NCI-H460 (cell line): ENCODE measurements at places on chromosomes 2 and 18. TPM values are rescaled to one million over a fixed set of nuclear protein-coding genes. Genes with fewer than 3 reads are reported as not detected.

The KIAA2012 gene
- not detected in 2 replicates for total RNA-seq

DNA sequence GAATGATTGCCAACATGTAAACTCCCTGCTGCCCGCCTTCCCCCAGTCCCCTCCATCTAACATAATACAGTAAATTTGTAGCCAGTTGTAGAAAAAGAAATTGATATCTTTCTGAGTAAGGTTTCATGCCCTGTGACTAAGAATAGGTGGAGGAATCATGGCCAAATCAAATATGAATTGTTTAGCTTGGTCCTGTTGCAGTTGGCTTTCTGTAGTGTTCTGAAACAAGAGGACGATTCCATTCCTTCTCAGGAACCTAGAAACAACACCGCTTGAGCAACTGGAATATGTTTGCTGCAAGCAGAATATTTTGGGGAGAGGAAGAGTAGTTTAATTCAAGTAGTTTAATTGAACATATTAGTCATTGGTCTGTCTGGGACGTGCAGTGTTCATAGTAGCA is 7.0 kb upstream of the DRC1 start:
- no peak for DNase-seq

DNA sequence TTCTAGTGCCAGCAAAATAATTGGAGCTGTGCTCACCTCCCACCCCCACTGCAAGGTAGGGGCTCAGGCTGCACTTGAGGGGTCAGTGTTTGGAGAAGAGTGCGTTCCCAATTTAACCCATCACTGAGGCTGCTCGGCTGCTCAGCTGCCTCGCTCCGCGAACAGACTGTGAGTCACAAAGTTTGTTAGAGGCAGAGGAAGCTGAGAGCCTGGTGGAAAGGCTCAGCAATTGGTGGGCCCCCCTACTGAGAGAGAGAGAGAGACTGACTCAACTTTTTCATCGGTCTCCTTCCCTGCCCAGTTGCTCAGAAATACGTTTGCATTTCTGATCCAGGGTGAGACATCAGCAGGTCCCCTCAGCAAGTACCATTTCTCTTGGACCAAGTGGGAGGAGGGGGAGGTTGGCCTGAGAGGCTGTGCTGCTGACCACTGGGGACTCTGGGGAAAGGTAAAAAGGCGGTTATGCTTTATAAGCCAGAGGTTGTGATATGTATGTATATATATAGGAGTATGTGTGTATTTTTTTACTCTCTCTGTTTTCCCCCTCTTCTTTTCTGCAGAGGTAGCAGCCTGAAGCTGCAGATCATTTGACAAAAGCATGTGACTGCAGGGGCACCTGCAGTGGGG is 1.5 kb downstream of the EFR3B start:
- no peak for DNase-seq

The OSBPL1A gene
- total RNA-seq = 23.6 and 25.2 TPM in 2 replicates

DNA sequence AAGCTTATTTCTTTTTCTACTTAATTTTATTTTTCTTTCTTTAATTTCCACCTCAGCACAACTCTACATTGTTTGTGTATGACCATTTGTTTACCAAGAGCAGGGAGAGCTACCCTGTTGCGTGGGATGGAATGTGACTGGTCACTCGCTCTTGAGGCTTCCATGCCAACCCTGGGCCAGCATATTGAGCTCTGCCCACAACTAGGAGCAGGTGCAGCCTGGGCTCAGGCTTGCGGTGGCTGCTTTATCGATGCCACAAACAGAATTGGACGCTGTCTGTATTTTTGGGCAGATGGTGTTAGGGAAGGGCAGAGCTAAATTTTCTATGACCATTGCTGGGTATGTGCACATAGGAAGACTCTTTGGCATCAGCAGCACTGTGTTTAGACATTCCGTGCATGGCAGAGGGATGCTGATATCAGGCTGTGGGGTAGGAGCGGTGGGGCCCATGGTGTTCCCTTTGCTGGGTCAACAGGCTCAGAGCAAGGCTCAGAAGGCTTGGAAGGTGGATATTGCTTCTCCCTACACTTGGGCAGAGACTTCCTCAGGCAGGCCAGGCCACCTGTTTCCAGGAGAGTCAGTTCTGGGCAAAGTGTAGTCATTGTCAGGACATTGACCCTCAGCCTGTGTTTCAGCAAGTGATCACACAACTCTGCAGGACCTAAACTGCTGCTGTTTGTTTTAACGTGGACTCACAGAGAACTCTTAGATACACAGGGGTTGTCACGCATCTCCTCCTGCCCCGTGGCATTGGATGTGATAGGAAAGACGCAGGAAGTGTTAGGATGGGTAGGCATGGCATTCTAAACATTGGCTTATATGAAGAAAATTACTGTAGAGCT is 40.2 kb downstream of the TMEM182 start:
- no peak for DNase-seq

DNA sequence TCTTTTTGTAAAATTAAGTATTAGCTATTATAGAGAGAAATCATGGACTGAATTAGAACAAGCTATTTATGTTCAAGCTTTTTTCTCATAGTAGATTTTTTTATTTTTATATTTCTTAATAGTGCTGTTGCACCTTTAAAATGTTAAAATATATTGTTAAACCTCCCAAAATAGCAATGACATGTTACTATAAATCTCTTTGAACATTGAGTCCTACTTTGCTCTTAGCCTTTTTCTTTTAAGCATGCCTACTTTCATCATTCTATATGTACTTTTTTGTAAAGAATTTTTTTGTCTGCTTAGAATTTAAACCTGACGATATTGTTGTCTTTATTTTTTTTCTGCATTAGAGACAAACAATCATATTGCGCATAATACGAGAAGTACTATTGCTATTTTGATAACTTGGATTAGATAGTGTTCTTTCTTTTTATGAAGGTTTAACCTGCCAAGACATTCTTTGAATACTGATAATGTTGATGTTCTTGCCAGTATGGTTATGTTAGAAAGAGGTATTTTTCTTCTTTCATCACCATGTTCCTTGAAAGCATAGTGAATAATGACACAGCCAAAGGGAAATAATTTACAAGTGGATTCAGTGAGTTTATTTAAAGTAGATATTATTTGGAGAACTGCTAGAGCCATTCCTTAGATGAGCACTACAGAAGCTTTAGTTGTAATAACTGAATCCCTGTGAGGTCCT is 40.6 kb downstream of the PMS1 start:
- DNase-seq = no peak

The GALNT14 gene
- total RNA-seq = 21.8 and 24.5 TPM in 2 replicates

The TMEM247 gene
- total RNA-seq = not detected in 2 replicates

The TXNDC2 gene
- 0.10 and 0.17 TPM in 2 replicates for total RNA-seq

The UGT1A3 gene
- not detected in 2 replicates for total RNA-seq

The SIX2 gene
- 0.15 TPM in 1 of 2 replicates, not detected in the other for total RNA-seq

GRCh38 chr2:74689671-74690070 is 35.6 kb downstream of the SEMA4F start:
- DNase-seq = no peak

The LYPD6 gene
- 5.5 and 5.6 TPM in 2 replicates for total RNA-seq

DNA sequence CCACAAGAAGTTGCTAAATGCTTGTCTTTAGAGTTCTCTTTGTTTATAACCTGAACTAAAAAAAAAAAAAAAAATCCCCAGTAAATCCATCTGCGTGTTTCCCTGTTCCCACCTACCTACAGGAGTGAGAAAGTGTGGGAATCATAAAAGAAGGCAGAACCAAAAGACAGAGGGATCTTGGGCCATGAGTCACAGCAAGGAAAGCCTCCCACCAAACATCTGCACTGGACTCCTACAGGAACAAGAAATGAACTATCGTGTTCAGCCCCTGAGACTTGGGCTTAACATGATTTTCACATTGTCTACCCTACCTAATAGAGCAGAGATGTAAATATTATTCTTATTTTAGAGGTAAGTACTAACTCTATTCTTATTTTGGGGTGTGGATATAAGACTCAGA is 1761.2 kb upstream of the CELF4 start:
- no peak for DNase-seq

- DNase-seq = peak; percentile 82
Observed at GRCh38 chr18:51614033-51614432, 416.6 kb upstream of the MEX3C start.

- DNase-seq = no peak
Observed at GRCh38 chr2:241490825-241491506, 17.4 kb downstream of the STK25 start.
